H4 (cell line): ENCODE measurements at places on chromosomes 11 and 22.

- no peak for DNase-seq
Observed at GRCh38 chr11:68749229-68750123, 1.8 kb downstream of the TESMIN start.

DNA sequence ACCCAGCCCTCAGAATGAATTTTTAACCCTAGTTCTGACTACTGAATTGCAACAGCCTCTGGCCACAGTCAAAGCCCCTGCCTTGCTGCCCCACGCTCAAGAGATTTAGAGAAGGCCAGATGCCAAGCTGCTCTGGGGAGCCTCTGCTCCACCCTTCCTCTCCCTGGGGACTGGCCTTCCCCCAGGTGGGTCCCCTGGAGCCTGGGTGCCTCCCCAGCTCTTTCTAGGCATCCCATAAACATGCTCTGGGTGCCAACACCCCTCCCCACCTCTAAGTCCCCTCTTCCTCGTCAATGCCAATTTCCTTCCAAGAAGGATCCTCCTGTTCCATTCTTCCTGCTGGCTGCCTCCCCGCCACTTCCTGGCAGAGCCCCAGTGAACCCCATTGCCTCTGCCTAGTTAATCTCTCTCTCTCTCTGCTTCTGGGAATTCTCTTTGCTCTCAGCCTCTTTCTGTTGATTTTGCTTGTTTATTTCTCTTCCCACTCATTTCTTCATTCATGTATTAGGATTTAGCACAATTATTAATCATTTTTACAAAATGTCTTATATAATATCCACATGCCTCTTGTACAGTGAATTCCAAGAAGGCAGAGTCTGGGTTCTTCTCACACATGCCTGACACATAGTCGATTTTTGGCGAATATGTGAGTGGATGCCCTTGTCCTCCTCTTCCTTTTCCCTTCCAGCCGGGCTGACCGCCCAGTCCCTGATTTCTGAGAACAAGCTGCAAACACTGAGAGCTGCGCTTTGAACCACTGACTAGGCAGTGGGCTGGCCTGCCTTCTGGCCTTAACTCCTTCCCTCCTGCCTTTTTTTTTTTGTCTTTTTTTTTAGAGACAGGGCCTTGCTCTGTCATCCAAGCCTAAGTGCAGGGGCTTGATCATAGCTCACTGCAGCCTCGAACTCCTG, 17.5 kb downstream of the UQCR10 start:
- no peak for DNase-seq

- DNase-seq = no peak
Observed at GRCh38 chr11:20060181-20060580, 100.1 kb downstream of the DBX1 start.

GRCh38 chr11:114377612-114378267, 22.6 kb downstream of the C11orf71 start:
- peak; percentile 59 for DNase-seq

DNA sequence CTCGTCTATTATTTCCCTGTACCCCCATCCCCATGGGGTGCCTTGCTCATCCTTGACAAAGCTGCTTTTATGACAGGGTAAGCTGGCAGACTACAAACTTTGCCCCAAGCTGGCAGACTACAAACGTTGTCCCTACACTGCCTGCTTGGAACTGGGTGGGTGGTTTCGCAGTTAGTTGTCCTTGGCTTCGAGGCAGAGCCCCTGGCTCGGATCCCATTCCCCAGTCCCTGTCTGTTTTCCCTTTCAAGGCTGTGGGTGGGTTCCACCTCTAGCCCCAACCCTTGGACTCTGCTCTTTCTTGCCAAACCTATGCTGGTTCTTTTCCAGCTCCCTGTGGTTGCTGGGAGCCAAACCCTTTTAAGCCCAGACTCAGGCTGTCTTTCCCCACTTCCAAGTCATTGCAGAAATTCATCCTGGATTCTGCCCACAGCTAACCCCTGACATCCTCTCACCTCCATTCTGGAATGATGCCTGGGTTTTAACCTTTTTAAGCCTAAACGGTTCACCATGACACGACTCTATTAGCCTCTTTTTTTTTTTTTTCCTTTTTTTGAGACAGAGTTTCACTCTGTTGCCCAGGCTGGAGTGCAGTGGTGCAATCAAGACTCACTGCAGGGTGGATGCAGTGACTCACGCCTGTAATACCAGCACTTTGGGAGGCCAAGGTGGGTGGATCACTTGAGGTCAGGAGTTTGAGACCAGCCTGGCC, 9.2 kb upstream of the RBM14 start:
- peak; percentile 85 for DNase-seq

DNA sequence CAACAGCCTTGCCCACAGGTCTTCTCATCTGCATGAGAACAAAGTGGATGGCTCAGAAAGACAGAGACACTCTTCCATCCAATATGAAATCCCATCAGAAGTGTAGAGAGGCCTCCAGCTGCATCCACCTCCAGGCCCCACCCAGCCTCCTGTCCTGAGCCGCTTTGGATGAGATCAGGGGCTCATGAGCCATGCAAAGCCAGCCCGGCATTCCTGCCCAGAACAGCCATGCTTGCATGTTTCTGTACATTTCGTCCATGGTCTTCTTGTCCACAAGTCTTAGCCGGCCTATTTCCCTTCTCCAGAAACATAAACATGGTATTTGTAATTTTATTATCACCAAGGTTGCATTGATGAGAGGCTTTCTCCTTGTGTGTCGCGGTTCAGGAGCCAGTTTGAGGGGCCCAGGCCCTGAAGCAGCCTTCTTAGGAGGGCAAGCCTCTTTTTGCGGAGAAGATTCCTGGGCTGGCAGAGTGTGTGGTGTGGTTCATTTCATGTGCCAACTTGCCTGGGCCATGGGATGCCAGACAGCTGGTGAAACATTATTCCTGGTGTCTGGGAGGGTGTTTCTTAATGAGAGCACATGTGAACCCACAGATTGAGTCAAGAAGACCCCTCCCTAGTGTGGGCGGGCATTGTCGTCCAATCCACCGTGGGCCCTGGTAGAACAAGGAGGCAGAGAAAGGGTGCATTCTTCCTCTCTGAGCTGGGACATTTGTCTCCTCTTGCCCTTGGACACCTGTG, 928.9 kb downstream of the TBC1D22A start:
- DNase-seq = no peak

- no peak for DNase-seq
Observed at GRCh38 chr22:28923826-28924732, 40.7 kb downstream of the ZNRF3 start.

GRCh38 chr22:32674925-32675825, 126.3 kb upstream of the TIMP3 start:
- DNase-seq = no peak

DNA sequence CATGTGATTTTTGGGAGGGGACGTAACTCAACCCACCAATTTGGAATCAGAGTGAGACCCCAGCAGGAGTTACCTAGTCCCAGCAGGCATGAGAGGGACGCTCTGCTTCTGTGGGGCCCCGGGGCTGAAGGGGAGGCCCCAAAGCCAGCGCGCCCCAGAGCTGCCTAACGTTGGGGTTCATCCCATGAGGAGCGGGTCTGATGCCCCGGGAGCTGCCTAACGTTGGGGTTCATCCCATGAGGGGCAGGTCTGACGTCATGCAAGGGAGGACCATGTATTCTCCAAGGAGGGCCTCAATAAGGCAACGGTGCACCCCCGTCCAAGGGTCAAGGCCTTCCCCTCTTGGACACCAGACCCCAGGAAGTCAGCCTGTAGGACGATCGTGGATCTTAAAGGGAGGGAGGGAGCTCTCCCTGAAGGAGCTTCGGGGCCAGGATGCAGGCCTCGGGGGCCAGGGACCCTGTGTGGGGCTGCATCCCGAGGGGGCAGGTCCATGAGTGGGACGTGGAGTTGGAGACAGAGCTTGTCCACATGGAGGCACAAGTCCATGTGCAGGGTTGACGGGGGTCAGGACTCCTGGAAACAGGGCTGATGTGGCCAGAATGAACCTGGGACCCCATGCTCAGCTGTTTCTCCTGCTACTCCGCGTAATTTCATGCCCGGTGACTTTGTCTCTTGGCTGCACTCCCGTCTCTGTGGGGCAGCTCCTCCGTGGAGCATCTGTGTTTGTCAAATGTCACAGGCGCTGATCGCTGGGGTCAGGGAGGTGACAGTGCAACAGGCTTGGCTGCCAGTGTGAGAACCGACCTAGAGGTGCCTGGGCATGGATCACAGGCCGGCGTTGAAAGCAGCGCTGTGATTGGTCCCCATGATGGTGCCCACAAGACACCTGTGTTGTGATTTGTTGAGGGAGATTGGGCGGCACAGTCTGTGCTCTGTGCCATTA, 1029.1 kb downstream of the BRD1 start:
- no peak for DNase-seq

GRCh38 chr11:4508886-4509285, 26.4 kb downstream of the OR52K1 start:
- DNase-seq = no peak

DNA sequence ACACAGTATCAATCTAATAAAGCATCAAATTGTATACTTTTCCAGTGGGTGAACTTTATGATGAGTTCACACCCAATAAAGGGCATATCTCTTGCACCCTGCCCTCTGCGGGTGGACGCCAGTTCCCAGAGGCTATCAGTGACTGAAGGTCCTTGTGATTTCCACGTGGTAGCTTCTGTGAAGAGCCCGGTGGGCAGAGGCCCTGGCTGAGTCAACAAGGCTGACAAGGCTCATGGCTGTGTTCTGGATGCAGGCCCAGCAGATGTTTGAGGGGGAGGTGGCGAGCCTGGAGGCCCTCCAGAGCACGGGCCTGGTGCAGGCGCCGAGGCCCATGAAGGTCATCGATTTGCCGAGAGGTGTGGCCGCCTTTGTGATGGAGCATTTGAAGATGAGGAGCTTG, 71.4 kb downstream of the PIWIL3 start:
- no peak for DNase-seq

GRCh38 chr11:121688055-121688491, 235.3 kb upstream of the SORL1-AS1 start:
- peak; percentile 48 for DNase-seq

- no peak for DNase-seq
Observed at GRCh38 chr11:93567401-93567895, 24.3 kb upstream of the SMCO4 start.

- no peak for DNase-seq
Observed at GRCh38 chr11:111349191-111349695, 29.8 kb downstream of the POU2AF1 start.

GRCh38 chr11:86442420-86442819, 67.7 kb downstream of the CCDC81 start:
- DNase-seq = no peak

GRCh38 chr11:22466351-22466750, 128.2 kb downstream of the SLC17A6 start:
- DNase-seq = no peak

GRCh38 chr11:6695377-6695776, 12.2 kb upstream of the MRPL17 start:
- DNase-seq = no peak

- DNase-seq = no peak
Observed at GRCh38 chr11:129268371-129268770, 76.2 kb upstream of the ARHGAP32 start.

GRCh38 chr11:15233371-15234165, 118.8 kb downstream of the INSC start:
- no peak for DNase-seq

DNA sequence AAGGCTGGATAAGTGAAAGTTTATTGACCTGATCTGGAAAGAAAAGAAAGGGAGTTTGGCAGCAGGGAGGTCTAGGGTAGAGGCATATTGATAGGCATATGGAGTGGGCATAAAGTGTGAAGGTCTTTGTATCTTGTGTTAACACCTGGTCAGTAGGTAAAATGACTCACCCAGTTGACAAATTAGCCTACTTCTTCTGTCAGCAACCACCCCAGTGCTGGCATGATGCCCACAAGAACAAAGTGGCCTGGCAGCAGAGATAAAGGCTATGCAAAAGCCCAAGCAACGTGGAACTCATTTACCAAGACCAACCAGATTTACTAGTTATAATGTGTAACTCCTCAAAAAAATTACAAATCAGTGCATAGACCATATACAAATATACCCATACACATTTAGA, 4.9 kb downstream of the OR10A3 start:
- DNase-seq = no peak

DNA sequence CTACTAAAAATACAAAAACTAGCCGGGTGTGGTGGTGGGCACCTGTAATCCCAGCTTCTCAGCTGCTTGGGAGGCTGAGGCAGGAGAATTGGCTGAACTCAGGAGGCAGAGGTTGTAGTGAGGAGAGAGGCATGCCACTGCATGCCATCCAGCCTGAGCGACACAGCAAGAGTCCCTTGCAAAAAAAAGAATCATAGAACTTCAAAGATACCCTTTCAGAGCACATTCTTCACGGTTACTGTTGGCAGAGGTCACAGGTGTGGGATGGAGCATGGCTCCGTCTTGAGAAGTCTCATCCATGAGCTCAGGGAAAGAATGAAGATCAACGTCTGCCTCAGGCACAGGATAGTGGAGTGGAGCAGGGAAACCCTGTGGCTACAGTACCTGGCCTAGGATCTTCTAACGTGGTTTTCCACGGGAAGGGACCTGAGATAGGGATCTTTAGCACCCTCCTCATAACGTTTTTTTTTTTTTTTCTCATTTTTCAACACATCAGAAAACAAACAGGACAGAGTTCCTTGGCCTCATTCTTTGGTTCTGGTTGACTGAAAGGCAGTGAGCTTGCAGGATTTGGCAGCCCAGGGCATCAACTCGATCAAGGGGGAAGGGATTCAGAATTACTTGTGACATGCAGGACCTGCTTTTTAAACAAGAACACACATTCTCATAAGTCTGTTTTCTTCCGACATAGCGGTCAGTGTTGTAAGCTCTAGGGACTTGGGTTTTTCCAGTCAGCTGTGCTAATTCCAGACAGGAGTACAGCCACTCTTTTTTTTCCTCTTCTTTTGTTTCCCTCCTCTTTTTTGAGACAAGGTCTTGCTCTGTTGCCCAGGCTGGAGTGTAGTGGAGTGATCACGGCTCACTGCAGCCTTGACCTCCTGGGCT, 22.8 kb downstream of the F2 start:
- DNase-seq = no peak

DNA sequence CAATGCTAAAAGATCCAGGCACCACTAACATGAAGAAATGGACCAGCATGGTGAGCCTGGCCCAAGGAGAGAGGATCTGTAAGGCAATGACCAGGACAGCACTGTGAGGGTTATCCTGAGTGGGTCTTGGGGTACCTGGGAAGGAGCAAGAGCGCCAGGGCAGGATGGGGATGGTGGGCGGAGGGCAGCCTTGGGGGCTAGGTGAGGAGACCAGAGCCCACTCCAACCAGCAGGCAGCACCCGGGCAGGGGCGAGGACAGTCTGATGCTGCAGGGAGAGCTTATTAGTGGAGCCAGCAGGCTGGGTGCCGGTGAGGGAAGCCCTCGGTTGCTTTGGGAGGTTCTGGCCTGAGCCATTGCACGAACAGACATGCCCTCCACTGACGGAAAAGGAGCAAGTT, 10.7 kb upstream of the NAP1L4 start:
- no peak for DNase-seq

- DNase-seq = no peak
Observed at GRCh38 chr22:35575116-35575748, 34.6 kb downstream of the RASD2 start.

GRCh38 chr11:81995889-81996288, 737.8 kb downstream of the FAM181B start:
- DNase-seq = no peak

DNA sequence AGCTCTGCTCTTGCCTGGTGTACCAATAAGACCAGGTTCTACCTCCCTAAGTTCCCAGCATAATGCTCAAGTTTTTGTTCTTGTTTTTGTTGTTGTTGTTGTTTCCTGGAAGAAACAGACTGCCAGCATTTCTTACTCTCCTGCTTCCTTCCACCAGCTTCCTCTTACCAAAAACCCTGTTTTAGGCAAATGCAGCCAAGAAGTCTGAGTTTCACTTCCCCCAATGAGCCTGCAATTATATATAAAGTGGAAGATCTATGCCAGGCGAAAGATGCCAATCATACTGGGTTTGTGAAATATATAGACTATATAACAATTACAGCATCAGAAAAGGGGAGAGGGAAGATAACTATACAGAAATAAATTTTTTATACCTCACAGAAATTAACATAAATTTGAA, 931.5 kb upstream of the FAT3 start:
- no peak for DNase-seq

- DNase-seq = no peak
Observed at GRCh38 chr11:23257556-23257955, 397.3 kb upstream of the CCDC179 start.
